ENCODE measurements at places on chromosomes 11 and 22.
A peak's percentile ranks its signal among the peaks of the same experiment; 100 is the strongest.

DNA sequence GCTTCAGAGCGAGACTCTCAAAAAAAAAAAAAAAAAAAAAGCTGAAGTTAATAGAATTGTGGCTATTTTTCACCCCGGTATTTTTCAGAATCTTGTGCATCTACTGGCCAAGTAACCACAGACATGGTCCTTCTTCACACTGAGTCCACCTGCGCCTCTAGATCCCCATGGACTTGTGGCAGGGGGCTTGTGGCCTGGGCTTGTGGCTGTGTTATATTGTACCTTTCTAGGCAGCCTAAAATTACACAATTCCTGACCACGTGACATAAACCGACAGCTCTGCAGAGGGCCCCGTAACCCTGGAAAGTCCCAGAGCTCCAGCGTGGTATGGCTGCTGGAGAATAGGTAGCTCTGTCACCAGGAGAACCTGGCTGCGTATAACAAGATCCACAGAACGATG is 10.9 kb upstream of the NAALADL1 start:
- no peak for DNase-seq

- DNase-seq, result no peak
Measured at GRCh38 chr11:13098063-13098462, 88.9 kb downstream of the RASSF10 start.

GRCh38 chr11:85718991-85719807 is 33.2 kb upstream of the CCDC89 start:
- peak; percentile 99 for DNase-seq

- no peak for DNase-seq
Measured at GRCh38 chr11:61569701-61570100, 11.2 kb downstream of the SYT7 start.

DNA sequence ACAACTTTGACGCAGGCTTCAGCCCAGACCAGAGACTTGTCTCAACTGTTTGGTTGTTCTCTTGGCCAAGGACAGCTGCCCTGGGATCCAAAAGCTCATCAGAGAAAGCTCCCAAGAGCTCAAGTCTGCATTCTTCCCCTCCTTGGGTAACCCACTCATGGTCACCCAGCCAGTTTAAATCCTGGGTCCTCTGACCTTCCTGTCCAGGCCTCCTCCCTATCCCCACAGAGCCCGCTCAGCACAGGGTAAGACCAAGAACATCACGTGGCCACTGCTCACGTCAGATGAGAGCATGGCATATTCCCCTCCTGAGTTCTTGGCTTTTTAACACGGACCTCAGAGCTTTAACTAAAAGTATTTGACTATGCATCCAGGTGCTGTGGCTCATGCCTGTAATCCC is 25.8 kb downstream of the TSKU start:
- DNase-seq, result no peak

GRCh38 chr11:106331176-106331575 is 253.7 kb downstream of the AASDHPPT start:
- DNase-seq, result no peak

DNA sequence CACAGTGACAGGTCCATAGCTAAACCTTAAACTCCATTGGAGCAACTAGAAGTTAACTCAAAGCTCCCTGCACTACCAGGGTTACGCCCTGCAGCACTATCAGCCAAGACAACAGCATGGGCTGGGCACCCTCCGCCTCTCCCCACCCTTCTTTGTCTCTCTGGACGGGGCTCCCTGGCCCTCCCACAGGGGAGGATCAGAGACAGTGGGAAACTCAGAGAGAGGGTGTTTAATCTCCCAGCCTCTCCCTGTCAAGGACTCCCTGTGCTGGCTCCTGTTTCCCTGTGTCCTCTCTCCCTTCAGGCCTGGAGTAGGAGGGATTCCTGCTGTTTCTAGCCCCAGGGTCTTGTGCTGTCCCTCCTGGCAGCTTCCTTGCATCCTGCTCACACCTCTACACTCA is 56.9 kb upstream of the CSNK2A3 start:
- DNase-seq, result no peak

GRCh38 chr22:28237112-28237511 is 318.1 kb upstream of the PITPNB start:
- no peak for DNase-seq

DNA sequence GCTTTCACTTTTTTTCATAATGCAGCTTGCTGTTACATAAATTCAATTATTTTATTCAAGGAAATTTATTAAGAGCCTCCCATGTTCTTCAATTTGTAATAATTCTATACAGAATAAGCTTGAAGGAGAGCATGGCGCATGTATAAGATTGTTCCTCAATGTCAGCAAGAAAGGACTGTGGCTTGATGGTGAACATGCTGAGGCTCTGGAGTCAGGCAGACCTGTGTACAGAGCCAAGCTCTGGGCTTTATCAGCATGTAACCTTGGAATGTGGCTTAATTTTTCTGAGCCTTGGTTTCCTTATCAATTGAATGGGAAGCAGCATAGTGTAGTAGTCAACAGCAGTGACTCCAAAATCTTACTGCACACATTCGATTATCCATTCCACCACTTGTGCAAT is 92.4 kb downstream of the JRKL start:
- no peak for DNase-seq

DNA sequence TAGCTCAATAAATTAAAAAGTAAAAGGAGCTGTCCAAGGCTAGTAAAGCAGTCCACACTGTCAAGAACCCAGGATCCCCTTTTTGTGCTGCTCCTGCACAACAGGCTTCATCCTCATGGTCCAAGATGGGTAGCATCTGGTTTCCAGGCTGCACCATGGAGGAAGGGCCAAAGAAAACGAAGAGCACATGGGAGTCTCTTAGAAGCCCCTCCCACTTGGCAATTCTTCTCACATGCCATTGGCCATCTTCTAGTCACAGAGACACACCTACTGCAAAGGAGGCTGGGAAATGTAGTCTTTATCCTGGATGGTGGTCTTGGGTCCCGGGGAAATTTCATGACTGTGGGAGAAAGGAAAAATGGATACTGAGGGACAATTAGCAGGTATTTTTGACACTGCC is 37.8 kb downstream of the PRR5L start:
- DNase-seq, result no peak

DNA sequence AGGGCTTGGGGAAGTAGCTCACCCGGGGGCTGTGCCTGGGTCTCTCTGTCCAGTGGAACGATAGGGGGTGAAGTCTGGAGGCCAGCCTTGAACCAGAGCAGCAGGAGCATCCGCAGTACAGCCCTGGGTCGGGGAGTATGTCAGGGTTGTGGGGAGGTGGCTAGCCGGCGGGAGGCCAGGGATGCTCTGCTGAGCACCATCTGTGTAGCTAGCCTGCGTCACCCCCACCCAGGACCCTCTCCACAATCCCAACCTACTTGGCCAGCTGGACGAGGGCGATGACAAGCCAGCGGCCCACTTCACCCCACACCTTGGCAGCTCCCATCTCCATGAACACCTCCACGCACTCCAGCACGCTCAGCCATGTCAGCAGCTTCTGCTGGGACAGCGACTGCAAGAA is 2.2 kb downstream of the PEX16 start:
- DNase-seq, result no peak

- no peak for DNase-seq
Measured at GRCh38 chr11:8685820-8686219, 3.2 kb downstream of the RPL27A start.

DNA sequence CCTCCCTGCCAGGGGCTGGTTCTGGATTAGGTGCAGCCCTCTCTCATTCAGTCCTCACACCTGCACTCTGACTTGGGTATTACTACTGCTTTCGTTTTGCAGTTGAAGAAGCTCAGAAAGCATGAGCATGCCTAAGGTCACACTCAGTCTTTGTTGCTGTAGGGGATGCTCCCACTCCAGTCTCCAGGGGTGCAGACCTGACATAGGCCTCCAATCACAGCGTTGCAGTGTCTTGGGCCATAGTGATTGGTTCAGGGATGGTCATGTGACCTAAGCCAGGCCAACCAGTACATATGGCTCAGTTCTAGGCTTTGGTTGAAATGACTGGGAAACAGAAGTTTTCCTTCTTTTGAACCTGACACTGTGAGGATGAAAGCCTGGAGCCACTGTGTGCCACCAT is 61.7 kb downstream of the FBXO7 start:
- no peak for DNase-seq

DNA sequence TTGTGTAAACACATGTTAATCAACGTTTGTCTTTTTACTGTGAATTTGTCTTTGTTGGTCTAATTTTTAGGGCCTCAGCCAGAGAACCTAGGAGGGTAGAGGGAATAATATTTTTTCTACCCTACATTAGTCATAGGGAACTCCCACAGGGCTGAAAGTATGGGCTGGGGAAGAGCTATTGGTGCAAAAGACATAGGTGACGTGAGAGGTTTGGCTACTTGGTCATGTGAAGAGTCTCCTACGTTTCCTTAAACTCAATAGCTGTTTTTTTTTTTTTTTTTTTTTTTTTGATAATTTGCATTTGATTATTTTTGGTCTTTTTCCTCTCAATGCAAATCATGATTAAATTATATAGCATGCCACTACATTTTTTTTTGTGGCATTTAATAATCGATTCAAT is 15.9 kb upstream of the MMP7 start:
- DNase-seq, result no peak

GRCh38 chr11:16613262-16613511 is 125.3 kb upstream of the C11orf58 start:
- no peak for DNase-seq

DNA sequence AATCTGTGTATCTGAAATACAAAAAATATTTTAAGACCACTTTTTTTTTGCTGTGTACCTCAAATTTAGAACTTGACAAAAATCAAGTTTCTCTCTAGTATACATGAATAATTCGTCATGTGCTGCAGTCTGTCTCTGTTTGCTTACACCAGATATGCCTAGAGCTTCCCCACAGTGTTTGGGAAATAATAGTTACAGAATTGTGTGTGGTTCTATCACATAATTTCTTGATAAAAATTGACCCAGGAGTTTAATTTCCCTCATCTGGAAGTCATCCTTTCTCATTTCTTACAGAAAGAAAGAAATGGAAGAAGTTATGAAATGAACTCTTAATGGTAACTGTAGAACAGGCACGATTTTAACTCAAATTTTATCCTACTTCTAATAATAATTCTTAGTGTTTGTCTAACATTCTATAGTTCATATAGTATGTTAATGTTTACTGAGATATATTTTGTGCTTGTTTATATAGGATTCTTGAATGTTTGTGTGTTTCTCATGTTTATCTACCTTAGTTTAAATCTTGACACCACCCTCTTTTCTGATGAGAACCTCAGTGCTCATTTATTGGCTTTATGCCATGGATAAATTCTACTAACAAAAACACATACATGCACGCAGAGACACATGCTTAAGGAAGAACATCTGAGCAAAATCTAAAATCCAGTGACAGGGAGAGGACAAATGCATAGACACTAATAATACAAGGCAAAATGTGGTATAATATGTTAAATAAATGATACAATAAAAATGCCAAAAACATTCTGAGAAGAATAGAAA is 61.4 kb upstream of the CTSC start:
- DNase-seq, result no peak

GRCh38 chr11:101215069-101215468 is 85.5 kb upstream of the PGR start:
- DNase-seq, result no peak

- no peak for DNase-seq
Measured at GRCh38 chr11:131838016-131838415, 467.6 kb downstream of the NTM start.

- DNase-seq, result no peak
Measured at GRCh38 chr11:102591160-102591718, 33.9 kb downstream of the MMP20 start.

DNA sequence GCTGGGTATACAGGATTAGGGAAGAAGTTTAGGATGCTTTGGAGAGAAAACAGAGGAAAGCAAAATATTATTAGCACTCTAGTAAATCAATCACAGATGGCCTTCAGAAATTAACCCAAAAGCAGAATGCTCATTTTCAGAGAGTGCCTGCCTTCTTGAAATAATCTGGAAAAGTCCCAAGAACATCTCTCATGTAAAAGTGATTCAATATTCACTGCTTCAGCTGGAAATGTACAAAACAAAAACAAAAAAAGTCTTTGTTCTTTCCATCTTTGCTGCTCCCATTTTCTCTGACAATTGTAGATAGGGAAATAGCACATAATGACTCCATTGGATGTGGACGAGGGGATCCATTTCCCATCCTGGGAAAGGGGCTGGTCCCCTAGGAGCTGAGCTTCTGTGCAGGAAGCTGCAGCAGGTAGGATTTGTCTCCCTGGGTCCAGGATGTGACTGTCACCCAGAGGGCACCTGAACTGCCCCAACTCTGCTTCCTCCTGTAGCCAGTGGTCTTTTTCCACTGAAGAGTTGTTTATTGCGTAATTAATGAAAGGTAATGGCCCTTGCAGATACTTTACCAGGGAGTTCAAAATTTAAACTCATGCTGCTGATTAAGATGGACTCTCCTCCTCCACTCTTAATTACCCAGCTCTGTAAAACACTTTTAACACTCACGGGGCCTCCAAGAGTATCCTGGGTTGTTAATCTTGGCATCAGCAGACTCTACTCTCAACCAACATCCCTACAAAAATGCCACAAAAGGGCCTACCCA is 57.9 kb downstream of the SC5D start:
- DNase-seq, result no peak

Data from AG04449 (cell line).